Inflammatory macrophage treated with lipopolysaccharide for 1 hour (primary cell): ENCODE measurements at places on chromosomes 3 and 15.

- DNase-seq, result peak; percentile 25
These were observed 1.3 kb upstream of the HACD2 start for GRCh38 chr3:123586131-123586530.

- no peak for DNase-seq
These were observed 166.0 kb upstream of the ICE2 start for GRCh38 chr15:60644903-60645302.

DNA sequence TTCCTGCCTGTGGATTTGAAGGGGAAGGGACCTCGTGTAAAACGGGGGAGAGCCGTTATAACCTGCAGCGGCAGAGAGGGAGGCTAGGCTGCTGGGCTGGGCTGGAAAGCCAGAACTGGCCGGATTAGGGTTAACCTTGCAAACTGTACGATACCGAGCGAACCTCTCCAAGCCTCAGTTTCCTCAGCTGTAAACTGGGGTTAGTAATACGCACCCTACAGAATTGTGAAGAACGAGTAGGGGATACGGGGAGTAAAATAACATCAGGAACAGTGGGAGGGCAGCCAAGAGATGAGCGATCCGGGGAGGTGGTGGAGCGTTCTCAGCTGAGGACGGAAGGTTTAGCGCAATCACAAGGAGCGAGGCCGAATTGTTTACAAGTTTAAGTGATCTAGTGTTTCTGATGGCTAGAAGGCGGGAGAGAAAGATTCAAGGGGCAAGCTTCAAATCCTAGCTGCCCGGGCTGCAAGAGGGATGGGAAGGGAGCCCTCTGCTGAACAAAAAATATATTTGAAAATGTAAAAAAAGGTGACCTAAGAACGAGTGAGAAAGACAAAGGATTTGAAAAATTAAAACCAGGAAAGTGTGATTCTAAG is 768 bp upstream of the SEMA5B start:
- peak; percentile 62 for DNase-seq

GRCh38 chr15:86384186-86384585 is 304.5 kb downstream of the AGBL1 start:
- DNase-seq, result no peak

GRCh38 chr3:172062761-172063160 is 23.4 kb downstream of the FNDC3B start:
- no peak for DNase-seq

GRCh38 chr15:45121020-45121419 is 6.9 kb downstream of the DUOXA2 start:
- DNase-seq, result no peak

DNA sequence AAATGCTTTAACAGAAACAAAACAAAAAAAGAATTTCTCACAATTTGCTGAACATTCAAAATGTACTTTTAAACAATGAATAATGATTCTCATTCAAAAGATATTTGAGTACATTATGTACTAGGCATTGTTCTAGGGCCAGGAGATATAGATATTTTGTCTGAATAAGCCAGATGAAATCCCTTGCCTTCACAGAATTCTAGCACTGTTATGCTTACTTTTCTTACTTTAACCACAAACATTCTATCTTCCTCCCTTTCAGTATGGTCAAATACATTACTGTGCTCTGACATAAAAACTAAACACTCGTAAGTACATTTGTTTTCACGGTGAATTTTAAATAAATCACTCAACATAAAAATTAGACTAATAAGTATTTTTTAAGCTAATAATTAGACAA is 116.7 kb downstream of the ADAM10 start:
- no peak for DNase-seq

DNA sequence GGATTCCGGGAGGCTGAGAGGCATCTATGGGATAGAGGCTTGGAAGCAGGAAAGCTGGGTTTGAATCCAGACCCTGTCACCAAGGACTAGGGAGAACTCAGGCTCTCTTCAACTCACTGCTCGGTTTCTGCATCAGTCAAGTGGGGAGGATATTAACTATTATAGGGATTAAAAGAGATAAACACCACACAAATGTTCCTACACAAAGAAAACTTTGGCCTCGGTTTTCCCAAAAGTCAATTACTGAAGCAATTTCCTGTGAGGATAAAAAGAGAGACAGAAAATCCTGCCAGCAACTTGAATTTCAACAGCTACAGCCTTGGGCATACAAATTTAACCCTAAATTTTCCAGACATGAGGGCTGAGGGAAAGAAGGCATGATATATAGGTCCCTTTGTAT is 36.0 kb downstream of the ITGB5 start:
- DNase-seq, result no peak

GRCh38 chr3:32531010-32531647 is 28.5 kb upstream of the CMTM6 start:
- DNase-seq, result no peak

GRCh38 chr3:113128386-113129015 is 82.9 kb upstream of the BOC start:
- DNase-seq, result no peak

GRCh38 chr3:131796111-131796510 is 238.7 kb downstream of the CPNE4 start:
- DNase-seq, result no peak

DNA sequence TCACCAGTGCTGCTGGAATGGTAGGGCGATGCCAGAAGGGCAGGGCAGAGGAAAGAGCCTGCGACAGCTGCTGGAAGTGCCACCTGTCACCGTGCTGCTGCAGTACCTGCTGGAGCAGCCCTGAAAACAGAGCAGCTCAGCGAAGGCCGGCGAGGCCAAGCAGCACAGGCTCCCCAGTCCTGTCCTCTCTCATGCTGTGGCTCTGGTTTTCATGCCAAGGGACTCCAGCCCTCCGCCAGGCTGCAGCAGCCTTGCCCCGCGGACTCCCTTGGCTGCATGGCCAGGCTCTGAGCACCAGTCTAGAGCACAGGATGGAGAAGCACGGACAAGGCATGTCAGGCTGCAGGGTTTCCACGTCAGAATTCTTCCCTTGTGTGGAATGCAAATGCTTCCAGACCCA is 43.9 kb downstream of the ADCY5 start:
- no peak for DNase-seq

DNA sequence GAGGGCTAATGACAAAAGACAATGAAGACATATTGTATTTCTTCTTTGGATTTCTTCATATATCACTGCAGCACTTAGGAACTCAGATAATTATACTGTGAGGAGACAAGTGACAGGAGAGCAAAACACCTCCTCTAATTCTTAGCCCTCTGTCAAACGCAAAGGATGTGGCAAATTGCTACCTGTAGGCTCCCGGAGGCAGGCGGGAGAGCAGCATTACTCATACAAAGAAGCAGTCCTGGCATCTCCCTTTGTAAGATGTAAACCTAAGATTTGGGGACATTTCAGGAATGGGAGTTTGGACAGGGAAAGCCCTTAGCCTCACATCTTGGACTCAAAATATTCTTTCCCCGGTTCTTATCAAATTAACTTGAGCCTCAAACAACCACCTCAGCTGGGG is 460.8 kb downstream of the SOX2 start:
- no peak for DNase-seq

- DNase-seq, result no peak
These were observed 407.6 kb downstream of the ZIC1 start for GRCh38 chr3:147816752-147817151.

DNA sequence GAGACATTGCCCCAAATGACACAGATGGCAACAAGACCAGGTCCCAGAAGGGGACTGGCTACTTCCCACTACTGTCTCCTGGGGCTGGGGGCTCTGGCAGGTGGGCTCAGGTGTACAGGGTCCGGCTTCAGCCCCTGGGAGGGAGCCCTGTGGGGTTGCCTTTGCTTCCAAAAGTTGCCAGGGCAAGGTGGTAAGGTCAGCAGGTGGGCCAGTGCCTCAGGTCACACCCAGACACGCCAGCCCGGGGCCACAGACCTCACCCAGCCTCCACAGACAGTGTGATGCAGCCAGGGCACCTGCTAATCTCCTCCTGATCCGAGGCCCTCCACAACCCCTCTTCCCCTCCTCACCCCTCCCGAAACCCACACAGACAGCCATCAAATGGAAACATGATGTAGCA is 7.5 kb downstream of the OXTR start:
- DNase-seq, result no peak

DNA sequence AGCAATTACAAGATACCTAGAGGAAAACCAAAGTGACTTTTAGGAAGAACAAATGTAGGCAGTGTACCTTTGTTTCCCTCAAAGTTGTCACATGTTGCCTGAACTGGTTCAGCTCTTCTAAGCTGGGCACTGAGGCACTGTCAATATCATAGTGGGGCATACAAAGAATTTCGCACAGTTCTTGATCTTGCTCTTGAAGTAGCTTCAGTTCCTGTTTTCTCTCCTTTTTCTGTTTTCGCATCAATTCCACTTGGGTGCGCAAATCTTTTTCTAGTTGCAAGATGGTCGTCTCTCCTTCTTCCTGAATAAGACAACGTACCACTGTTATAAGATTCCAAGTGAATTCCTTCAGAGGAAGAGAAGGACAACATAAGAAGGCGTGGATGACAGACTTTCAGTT is 12.7 kb downstream of the PRC1 start:
- DNase-seq, result no peak

GRCh38 chr15:83498801-83499200 is 51.7 kb downstream of the SH3GL3 start:
- DNase-seq, result no peak

GRCh38 chr3:97823046-97824004 is 1.5 kb downstream of the CRYBG3 start:
- no peak for DNase-seq

GRCh38 chr15:83732196-83732595 is 78.3 kb downstream of the ADAMTSL3 start:
- no peak for DNase-seq

GRCh38 chr3:112303764-112304325 is 9.8 kb upstream of the SLC9C1 start:
- peak; percentile 16 for DNase-seq

GRCh38 chr3:57896031-57896430 is 112.2 kb upstream of the FLNB start:
- no peak for DNase-seq

DNA sequence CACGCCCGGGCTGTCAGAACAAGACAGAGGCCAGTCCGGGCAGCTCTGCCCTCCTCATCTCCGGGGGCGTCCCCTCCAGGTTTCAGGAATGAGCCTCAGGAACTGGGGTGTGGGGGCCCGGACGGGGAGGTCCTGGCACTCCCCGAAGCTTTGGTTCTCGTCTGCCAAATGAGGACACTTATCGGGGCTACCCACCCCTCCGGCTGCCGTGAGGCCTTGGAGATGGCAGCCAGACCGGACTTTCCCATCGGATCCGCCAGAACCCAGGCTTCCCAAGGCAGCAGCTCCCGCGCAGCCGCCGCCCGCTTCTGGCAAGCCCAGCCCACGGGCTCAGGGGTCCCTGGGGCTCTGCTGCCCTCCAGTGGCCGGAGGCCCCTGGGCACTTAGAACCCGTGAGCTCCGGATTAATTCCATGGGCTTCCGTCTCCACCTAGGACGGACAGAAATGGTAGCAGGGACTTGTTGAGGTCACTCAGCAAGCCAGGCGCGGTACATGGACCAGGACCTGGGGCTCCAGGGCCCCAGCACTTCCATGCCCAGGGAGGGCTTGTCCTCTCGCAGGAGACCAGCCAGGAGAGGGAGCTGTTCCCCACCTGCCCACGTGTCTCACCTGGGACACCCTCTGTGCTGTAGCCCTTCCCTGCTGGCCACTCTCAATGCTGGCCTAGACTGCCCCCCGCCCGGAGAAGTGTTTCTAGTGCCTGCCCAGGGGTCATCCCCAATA is 89.4 kb downstream of the LINGO1 start:
- DNase-seq, result peak; percentile 92

DNA sequence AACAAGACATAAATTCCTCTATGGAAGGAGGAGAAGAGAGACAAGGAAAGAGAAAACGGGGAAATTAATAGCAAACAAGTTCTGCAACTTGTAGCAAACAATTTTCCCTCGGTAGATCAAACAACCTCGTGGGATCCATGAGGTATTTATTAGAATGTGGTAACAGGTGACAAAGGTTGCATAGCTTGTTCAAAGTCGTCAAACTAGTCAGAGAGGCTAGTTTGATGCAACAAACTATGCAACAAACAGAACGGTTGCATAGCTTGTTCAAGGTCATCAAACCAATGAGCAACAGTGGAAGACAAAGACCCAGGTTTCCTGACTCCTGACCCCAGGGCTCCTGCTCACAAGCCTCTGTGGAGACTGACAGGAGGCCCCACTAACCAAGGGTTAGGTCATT is 20.7 kb downstream of the MB21D2 start:
- peak; percentile 24 for DNase-seq

DNA sequence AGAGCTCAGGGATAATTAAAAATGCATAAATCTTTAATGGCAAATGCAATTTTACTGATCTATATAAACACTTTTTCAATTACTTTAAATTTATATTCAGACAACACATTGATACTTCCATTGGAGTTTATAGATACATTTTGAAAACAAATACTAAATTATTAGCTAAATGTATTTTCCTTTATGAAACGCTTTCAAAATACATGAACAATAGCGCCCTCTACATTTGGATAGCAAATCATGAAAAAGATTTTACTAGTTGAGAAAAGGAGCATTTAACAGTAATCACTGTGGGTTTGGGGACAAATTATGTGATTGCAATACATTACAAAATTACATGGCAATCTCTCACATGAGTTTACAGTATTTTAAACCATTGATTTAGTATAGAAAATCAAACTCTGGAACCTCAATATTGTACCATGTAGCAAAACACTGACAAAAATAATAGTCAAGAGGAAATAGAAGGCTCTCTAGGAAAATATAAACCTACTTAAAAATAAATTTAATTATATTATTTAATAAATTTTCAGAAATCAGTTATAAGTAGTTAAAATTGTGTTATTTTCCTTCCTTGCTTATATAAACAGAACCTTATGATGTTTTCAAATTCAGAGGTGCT is 207.9 kb downstream of the ZIC1 start:
- DNase-seq, result peak; percentile 32

DNA sequence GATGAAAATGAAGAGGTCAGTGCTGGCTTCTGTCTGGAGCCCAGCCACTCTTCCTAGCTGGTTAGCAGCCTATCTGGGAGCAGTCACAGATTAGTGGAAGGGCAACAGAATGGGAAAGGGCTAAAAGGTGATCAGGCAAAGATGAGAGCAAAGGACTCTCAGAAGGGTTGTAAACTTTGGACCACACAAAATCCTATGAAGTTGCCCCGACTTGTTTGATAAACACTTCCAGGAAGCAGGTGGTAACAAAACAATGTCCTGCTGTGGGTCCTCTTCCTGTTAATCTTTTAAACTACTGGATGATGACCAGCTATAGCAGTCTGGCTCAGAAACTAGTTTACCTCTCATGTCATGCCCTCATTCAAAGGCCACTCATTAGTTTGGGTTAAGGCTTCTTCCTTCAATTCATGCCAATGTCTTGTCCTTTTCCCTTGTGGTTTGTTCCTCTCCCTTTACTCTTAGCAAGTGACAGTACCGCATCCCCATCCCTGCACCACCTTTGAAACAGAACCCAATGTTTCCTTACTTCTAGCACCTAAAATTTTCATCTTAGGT is 19.2 kb downstream of the POLG start:
- DNase-seq, result no peak

- DNase-seq, result peak; percentile 37
These were observed 380.2 kb downstream of the DIPK2A start for GRCh38 chr3:144351773-144352365.

- DNase-seq, result peak; percentile 46
These were observed 7.0 kb upstream of the TMEM62 start for GRCh38 chr15:43126356-43126755.

- DNase-seq, result no peak
These were observed 31.2 kb upstream of the UMPS start for GRCh38 chr3:124699051-124699450.

- no peak for DNase-seq
These were observed 83.7 kb upstream of the NEO1 start for GRCh38 chr15:72968531-72968922.
